NCI-H748 treated with DMSO at 0.1 percent for 48 hours (cell line): ENCODE measurements at places on chromosomes 2 and 18.

DNA sequence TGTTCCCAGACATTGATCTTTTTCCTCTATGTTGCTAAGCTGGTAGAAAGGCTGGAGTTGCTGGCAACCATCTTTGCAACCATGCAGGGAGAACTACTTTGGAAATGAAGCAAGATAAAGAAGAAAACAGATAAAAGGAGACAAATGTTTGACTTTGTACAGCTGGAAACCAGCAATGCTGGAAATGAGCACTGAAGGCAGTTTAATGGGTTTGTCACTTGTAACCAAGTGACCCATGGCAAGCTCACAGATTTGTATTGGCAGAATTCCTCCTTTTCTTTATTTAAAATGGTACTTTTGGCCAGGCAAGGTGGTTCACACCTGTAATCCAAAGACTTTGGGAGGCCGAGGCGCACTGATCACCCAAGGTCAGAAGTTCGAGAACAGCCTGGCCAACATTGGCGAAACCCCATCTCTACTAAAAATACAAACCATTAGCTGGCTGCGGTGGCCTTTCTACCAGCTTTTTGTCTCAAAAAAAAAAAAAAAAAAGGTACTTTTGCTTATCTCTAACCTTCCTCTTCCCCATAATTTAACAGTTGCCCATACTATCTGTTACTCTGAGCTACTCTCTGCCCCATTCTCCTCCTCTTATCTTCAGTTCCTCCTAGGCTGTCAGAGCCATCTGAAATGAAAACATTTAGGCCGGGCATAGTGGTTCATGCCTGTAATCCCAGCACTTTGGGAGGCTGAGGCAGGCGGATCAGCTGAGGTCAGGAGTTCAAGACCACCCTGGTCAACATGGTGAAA is 2.0 kb upstream of the BOLA3 start:
- no peak for DNase-seq

- no peak for DNase-seq
Observed at GRCh38 chr2:205650450-205650849, 31.9 kb upstream of the NRP2 start.

- no peak for DNase-seq
Observed at GRCh38 chr2:107740300-107740699, 86.4 kb upstream of the RGPD4 start.

GRCh38 chr2:64697297-64698176 is 43.8 kb upstream of the SERTAD2 start:
- DNase-seq: no peak

- DNase-seq: no peak
Observed at GRCh38 chr18:830315-830901, 18.4 kb upstream of the YES1 start.

DNA sequence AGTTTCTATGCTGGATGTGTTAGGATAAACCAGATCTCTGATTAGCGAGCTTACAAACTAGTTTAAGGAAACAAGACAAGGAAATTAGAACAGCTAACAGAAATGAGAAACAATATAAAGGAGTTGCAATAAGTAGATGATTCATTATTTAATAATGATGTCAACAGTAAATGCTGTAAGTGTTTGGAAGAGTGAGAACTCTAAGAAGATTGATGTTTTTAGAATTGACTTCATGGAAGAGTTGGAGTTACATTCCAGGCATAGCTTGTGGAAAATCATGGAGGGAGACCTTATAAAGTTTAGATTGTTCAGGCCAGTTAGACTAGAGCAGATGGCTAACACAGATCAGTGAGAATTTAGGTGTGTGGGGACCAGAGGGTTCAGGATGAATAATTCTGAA is 32.6 kb downstream of the PPP1R1C start:
- DNase-seq: no peak
